ENCODE measurements at places on chromosomes 11 and 22.

DNA sequence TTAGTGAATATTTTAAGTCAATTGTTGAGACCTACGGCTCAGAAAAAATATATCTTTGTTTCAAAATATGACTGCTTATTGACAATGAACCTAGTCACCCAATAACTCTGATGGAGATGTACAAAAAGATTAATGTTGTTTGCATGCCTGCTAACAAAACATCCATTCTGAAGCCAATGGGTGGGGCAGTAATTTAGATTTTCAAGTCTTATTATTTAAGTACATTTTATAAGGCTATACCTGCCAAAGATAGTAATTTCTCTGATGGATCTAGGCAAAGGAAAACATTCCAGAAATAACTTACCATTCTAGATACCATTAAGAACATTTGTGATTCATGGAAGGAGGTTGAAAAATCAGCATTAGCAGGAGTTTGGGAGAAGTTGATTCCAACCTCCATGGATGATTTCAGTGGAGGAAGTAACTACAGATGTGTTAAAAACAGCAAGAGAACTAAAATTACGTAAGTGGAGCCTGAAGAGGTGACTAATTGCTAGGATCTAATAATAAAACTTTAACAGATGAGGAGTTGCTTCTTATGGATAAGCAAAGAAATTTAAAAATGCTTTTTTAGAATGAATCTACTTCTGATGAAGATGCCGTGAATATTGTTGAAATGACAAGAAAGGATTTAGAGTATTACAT lies 26.4 kb upstream of the OR8D2 start:
- no peak for DNase-seq

- no peak for DNase-seq
These were observed 74.2 kb downstream of the SWAP70 start for GRCh38 chr11:9738116-9738515.

DNA sequence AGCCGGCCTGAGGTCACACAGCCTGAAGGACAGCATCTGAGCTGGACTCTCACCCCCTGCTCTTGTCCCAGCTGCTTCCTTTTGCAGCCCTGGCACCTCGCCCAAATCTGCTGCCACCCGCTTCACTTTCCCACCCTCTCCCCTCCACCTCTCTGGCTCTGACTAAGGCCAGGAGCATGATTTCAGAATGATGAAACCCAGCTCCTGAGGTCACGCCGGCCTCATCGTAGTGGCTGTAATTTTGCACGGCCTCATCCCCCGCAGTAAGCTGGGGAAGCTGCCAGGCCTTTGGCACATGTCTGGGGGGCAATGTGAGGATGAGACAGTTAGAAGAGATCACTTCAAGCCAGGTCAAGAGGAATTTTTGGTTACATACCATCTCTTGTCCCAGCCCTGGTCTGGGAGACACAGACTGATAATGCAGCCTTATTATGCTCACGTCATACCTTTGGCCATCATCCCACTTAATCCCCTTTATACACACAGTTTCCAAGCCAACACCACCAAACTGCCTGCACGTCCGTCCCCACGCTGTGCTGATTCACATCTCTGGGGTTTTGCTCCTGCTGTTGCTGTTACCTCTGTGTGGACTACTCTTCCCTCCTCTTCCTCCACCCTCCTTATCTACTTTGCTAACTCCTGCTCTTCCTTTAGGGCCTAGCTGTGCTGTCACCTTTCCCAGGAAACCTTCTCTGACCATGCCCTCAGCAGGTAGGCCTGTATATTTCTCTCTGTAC lies 58.1 kb downstream of the CHRDL2 start:
- no peak for DNase-seq

DNA sequence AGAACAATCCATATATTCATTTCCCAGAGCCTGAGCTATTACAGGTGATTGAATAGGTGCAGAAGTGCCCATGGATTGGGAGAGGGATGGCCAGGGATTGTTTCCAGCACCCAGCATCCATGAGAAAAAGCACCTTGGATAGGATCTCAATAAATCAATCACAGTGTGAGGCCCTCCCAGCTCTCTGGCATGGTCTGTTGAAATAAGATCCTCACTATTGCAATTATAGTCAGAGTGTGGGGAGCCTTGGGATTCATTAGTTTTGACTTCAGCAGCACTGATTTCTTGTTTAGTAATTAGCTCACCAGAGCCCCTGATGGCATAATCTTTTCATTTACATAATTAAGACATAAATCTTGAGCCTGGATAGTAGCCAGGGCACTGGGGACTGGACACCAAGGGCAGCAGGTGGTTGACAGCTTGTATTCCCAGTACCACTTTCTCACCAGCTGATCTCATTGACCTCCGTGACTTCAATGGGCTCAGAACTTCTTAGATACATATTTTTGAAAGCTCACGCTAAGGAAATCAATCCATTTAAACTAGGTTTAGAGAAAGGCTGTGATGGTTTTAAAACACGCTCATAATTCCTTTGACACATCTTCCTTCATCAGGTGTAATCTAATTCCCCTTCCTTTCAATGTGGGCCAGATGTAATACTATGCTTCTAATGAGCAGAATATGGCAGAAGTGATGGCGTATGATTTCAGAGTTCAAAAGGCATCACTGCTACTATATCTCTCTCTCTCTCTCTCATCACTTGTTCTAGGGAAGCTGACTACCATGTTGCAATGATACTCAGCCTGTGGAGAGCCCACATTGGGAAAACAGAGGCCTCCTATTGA lies 22.1 kb upstream of the DRD2 start:
- no peak for DNase-seq

DNA sequence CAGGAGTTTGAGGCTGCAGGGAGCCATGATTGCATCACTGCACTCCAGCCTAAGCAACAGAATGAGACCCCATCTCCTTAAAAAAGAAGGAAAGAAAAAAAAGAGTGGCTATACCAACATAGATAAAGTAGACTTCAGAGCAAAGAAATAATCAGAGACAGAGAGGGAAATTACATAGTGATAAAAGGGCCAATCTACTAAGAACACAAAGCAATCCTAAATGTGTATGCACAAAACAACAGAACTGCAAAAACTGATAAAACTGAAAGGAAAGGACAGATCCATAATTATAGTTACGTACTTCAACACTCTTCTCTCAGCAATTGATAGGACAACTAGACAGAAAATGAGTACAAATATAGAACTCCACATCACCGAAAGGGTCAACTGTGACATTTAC lies 17.8 kb upstream of the OR2AT4 start:
- DNase-seq = no peak

- no peak for DNase-seq
These were observed 37.6 kb upstream of the DKK3 start for GRCh38 chr11:12045914-12046635.

GRCh38 chr22:32958001-32958400 lies 100.2 kb downstream of the SYN3 start:
- DNase-seq = no peak

DNA sequence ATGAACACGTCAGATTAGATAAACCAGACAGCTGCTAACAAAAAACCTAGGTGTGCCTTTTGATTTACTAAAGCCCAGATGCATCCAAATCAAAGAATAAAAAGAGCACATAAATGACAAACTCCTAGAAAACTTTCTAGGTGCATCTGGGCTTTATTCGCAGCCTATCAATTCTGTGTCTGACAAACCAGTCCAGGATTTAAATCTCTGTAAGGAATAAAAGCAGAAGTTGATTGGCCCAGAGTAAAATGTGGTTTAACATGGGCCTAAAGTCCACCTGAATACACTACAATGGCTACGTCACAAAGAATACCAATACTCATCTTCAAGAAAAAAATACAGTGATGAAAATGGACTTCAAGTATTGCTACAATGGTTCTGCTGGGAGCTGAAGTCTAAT lies 66.8 kb downstream of the SOX6 start:
- no peak for DNase-seq

- DNase-seq = no peak
These were observed 107.8 kb downstream of the SYN3 start for GRCh38 chr22:32950366-32950765.

GRCh38 chr11:8768625-8769333 lies 86.2 kb downstream of the RPL27A start:
- DNase-seq = no peak

DNA sequence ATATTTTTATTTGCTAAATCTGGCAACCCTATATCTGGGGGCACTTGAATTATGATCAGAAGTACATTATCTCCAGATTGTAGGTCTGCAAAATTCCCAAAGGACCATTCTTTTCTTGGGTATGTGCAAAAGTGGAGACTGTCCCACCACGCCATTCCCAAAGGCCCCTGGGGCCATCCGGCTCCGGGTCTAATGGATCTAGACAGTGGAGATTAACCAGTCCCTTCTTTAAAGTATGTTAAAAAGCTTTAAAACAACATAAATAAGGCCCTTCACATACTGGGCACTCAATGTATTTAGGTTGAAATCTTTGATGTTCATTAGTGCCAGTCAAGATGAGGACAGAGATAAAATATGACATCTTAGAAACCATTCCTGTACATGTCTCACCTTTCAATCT lies 124.1 kb downstream of the MAML2 start:
- DNase-seq = no peak

GRCh38 chr11:121300313-121300971 lies 7.9 kb downstream of the SC5D start:
- no peak for DNase-seq

GRCh38 chr11:134429106-134429505 lies 17.1 kb upstream of the B3GAT1 start:
- DNase-seq = no peak

- no peak for DNase-seq
These were observed 114.3 kb downstream of the PHF21B start for GRCh38 chr22:44895296-44896055.

- no peak for DNase-seq
These were observed 3.8 kb downstream of the CD81 start for GRCh38 chr11:2380807-2381350.

DNA sequence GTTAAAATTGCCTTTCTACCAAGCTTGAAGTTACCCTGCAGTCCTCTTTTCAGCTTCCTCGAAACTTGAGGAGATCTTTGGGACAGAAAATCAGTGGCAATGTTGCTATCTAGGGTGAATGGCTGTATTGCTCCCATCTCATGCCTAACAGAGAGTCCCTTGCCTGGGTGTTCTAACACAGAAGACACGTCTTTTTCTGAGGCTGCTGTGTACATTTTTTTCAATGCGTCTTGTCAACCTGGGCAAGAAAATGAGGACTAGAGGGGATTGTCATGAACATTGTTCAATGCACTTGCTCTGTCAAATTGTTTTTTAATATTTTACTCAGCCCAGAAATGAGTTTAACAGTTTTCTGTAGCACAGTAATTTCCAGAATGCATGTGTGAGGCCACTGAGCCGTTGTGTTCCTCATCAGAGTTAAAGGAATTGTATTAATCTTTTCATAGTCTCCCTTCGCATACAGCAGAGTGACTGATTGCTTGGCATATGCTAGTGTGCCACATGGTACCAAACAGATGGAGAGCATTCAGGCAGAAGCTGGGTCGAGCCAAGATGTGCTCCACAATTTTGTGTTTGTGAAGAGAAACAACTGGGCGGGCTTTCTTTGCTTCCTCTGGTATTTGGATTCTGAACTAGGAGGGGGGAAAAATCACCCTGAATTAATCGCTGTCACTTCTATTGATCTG lies 86.0 kb downstream of the CASP12 start:
- no peak for DNase-seq

- DNase-seq = no peak
These were observed 311.0 kb downstream of the BUD13 start for GRCh38 chr11:116461789-116462188.

DNA sequence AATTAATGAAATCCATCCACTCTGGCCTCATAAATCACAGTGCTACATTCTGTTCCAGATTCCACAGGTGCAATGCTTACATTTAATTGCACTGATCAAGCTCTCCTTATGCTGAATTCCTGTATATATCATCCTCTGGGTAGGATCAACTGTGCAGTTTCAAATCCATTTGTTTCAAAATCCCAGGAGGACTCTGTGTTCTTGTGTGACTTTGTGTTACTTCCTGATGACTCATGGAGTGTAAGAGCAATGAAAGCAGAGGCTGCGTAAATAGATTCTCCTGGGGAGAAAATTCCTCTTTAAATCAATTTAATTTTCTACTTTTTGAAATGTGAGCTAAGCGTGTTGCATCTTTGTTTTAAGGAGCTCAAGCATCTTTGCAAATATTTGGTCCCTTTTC lies 752.7 kb downstream of the METTL15 start:
- no peak for DNase-seq

DNA sequence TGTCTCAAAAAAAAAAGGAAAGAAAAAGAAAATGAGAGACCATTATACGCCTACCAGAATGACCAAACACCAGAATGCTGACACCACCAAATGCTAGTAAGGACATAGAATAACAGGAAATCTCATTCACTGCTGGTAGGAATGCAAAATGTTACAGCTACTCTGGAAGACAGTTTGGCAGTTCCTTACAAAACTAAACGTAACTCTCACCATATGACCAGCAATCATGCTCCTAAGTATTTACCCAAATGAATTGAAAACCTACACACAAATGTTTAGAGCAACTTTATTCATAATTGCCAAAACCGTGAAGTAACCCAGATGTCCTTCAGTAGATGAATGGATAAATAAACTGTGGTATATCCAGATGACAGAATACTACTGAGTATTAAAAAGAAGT lies 7.2 kb downstream of the CHKA start:
- DNase-seq = no peak

GRCh38 chr11:65573391-65574079 lies 1.2 kb downstream of the FAM89B start:
- DNase-seq = no peak

GRCh38 chr11:116595305-116595880 lies 177.4 kb downstream of the BUD13 start:
- DNase-seq = no peak

GRCh38 chr22:30945653-30946052 lies 22.9 kb downstream of the MORC2 start:
- DNase-seq = no peak

DNA sequence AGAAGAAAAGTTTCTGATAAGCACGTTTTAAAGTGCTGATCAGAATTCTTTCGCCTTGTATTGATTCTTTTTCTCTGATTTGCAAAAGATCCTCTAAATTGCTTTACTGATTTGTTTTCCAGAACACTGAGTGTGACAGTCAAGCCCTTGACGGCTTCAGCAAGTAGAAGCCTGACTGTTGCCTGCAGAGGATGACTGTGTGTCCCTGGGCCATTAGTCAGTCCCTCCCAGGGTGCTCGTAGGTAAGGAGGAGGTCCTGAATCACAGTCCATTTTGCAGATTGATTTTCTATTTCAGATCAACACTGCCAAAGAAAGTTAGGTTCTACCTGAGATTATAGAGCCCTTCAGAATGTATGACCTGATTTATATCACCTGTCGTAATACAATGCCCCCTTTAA lies 38.6 kb upstream of the POGLUT3 start:
- no peak for DNase-seq

GRCh38 chr11:39174965-39175364 lies 2284.5 kb downstream of the LRRC4C start:
- no peak for DNase-seq

GRCh38 chr11:86672007-86672621 lies at the start of gene ME3:
Gene ME3 (minus strand): TSS chr11:86672616.
- DNase-seq = peak; percentile 26

- DNase-seq = no peak
These were observed 145.5 kb upstream of the RASSF10 start for GRCh38 chr11:12863605-12864121.
